ENCODE measurements at places on chromosomes 7 and 10.

DNA sequence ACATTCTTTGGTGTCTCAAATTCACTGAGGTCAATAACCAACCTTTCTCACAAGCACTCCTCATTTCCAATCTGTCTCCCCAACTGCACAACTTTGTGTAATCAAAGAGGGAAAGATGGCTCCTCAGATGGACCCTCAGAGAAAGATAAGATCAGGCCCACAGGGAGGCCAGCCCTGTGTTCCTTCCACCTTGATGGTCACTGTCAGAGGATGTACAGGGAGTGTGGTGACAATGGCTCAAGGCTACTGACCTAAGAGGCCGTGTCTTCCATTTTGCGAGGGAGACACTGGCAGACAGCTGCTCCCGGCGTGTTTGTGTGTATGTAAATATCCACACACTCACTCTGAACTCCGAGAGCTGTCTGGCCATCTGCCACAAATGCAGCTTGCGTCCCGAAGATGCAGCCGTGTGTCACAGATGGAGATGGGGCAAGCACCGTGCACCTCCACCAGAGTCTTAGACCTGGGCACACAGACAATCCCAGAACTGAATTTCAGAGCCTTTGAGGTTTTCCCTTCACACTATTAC is 712.1 kb upstream of the NRP1 start:
- DNase-seq = no peak

GRCh38 chr7:27123007-27123476 is 7.5 kb downstream of the HOXA4 start:
- DNase-seq = no peak

- no peak for DNase-seq
Observed at GRCh38 chr10:77699080-77699645, 61.6 kb upstream of the KCNMA1 start.

DNA sequence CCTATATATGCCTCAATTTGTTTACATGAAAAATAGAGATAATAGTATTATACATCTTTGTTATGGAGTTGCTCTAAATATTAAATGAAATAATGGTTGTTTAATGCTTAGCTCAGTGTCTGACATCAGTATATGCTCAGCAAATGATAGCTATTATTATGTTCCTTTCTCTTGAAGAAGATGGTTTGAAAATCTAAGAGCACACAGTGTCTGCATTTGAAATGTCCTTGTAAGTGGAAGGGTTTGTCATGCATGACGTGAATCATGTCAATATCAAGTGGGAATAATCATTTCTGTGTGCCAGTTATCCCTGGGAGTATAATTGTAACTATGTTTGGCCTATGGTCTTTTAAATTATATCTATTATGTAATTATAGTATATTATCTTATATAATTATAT is 377.5 kb upstream of the SORCS1 start:
- no peak for DNase-seq

GRCh38 chr10:63573068-63573697 is 52.0 kb downstream of the REEP3 start:
- no peak for DNase-seq

GRCh38 chr10:113639966-113640365 is 23.9 kb downstream of the NRAP start:
- no peak for DNase-seq

DNA sequence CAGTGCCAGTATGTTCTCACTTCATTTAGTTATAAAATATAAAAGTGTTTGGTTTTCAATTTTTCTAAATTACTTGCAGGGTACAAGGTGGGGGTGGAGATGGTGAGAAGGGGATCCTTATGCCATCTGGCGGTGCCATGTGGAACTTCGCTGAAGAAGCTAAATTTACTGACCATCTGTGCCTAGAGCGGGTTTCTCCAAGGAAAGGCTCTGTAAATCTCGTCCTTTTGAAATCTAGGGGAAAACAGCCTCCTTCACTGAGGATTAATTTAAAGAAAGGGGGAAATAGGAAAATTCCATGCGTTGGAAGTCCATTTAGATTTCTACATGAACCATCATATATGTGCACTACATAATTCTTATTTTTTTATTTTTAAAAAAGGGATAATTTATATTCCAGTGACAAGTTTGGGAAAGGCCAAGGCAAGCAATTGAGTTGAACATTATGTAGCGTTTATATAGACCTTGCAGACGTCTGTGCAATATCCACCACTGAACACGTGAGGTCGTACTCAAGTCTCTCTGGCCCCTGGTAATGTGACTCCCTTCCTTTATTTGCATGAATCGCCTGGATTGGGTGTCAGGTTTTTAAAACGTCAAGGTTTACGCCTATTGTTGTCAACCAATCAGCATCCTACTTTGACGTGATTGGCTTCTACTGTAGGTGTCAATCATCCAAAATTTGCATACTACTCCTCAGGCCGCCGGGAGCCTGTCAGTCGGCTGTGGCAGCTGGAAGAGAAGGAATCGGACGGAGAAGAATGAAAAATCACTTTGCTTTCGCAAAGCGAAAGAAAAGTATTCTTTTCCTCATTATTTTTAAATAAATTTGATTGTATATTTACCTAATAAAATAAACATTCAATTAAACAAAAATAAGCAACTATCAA is 297.1 kb upstream of the NFE2L3 start:
- DNase-seq = no peak

- DNase-seq = no peak
Observed at GRCh38 chr10:1050145-1050544, 1.2 kb upstream of the IDI1 start.

DNA sequence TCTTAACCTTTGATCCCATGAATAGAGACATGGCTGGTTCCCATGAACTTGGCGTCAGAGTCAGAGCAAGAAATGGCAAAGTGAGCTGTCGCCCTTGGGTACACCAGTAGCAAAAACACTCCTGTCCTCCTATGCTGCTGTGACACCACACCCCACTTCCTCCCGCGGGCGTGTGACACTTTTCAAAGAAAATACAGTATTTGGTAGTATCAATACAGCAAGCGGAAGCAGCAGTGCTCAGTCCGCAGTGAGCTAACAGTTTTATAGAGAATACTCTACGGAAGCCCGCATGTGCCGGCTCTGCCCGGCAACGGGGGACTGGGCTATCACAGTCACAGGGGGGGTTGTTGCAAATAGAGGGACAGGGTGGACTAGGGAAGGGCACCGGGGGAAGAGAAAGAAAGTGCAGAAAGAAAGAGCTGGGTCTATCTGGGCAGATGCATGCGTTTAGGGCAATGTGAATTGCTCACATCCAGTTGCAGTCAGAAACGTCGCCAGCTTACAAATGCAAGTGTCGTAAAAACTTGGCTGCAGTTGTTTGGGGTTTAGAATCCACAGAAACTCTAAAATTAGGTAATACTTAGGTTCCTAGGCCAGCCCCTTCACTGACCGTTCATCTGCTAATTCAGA is 49.8 kb downstream of the PRKCQ start:
- peak; percentile 30 for DNase-seq

DNA sequence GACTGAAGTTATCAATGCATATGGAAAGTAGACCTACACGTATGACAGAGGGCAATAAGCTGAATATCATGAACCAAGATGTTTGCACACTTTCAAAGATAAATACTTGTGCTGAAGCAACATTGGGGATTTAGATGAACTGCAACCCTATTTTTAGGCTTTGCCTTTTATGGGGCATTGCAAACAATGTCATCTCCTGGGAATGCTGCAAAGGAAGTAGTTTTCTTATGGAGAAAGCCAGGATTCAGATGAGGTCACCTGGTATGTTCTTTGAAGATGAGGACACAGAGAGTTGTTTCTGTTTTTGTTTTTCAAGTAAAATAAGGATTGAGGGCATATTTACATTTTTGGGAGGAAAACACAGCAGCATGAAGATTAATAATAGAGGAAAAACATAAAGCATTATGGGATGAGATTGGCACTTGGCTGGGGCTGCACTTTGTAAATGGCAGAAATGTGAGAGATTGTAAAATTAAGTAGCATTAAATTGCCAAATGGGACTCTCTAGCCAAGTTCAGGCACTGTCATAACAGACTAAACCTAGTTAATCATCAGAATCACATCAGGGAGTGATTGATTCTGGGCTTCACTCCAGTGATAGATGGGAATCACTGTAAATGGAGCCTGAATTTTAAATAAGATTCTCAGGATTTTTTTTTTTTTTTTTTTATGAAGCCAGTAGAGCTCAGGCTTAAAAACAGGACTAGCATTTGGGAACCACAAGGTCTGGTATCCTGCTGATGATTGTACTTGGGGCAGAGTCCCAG is 63.1 kb downstream of the MALRD1 start:
- no peak for DNase-seq

DNA sequence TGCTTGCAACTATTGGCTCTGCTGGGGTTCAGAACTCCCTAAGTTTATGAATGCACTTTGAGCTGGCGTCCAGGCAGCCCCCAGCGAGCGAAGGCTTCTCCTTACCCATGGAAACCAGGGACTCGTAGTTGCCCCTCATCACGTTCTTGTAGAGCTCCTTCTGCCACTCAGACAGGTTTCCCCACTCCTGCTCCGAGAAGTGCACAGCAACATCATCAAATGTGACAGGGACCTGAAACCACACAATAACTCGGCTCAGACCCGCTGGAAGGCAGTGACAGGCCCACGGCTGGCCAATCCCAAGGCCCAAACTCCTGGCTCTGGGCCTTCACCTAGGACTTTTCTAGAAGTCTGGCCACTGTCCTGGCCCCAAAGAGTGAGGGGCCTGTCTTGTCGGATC is 6.9 kb downstream of the ZNF777 start:
- DNase-seq = no peak

- no peak for DNase-seq
Observed at GRCh38 chr10:78222096-78222790, 188.6 kb downstream of the RPS24 start.
